ENCODE measurements at places on chromosomes 16 and 17. TPM values are rescaled to one million over a fixed set of nuclear protein-coding genes. Genes with fewer than 3 reads are reported as not detected.

PPP1R27 gene
- polyA plus RNA-seq: not detected

SNAI3 gene
- polyA plus RNA-seq: 3.0 TPM

MEIOC gene
- not detected for polyA plus RNA-seq

CTRB1 gene
- 16.8 TPM for polyA plus RNA-seq

ICAM2 gene
- 6.0 TPM for polyA plus RNA-seq

NPIPB2 gene
- 2.3 TPM for polyA plus RNA-seq

PRR29 gene
- 0.60 TPM for polyA plus RNA-seq

KRT39 gene
- polyA plus RNA-seq: not detected

CALB2 gene
- polyA plus RNA-seq: not detected

AANAT gene
- 0.12 TPM for polyA plus RNA-seq

DVL2 gene
- 30.7 TPM for polyA plus RNA-seq

GDPD1 gene
- 1.9 TPM for polyA plus RNA-seq

- H3K27me3 ChIP-seq: no peaks in the 10 kb centered on the region
- H3K4me3 ChIP-seq: no peak overlapping the region
- no peak for DNase-seq
- H3K36me3 ChIP-seq: no peaks in the 10 kb centered on the region
- no peaks in the 10 kb centered on the region for H3K4me1 ChIP-seq
Observed at GRCh38 chr17:69236464-69236863, 7.8 kb upstream of the ABCA10 start.

- no peak for DNase-seq
- no peaks in the 10 kb centered on the region for H3K36me3 ChIP-seq
- H3K27me3 ChIP-seq: peaks cover 19% of the 10 kb centered on the region
- H3K4me3 ChIP-seq: no peak overlapping the region
Observed at GRCh38 chr16:56679818-56680217, 2.5 kb upstream of the MT1X start.

- DNase-seq: peak; percentile 7
- H3K27me3 ChIP-seq: no peaks in the 10 kb centered on the region
- no peak overlapping the region for H3K27ac ChIP-seq
- H3K36me3 ChIP-seq: no peaks in the 10 kb centered on the region
- H3K4me3 ChIP-seq: no peak overlapping the region
Observed at GRCh38 chr16:10850478-10850850, 26.5 kb upstream of the CIITA start.

GRCh38 chr17:49496867-49497147 lies 1.7 kb downstream of the NGFR start:
- no peaks in the 10 kb centered on the region for H3K36me3 ChIP-seq
- DNase-seq: no peak
- H3K27me3 ChIP-seq: peaks cover 26% of the 10 kb centered on the region

DNA sequence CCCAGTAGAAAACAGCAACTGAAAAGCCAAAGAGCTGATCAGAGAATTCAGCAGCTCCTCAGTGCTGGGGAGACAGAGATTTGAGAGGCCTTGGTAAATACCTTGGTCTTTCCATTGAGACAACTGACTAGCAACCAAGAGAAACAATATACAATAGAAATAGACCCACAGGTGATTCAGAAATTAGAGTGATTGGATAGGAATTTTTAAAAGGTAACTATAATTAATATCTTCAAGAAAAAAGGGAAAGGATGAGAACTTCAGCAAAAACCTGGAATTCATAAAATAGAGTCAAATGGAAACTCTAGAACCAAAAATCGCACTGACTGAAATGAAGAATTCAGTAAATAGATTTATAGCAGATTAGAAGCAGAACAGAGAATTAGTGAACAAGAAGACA lies 32.5 kb upstream of the ITGAX start:
- no peaks in the 10 kb centered on the region for H3K36me3 ChIP-seq
- H3K27me3 ChIP-seq: no peaks in the 10 kb centered on the region
- no peak overlapping the region for H3K27ac ChIP-seq
- no peak for DNase-seq
- no peaks in the 10 kb centered on the region for H3K4me1 ChIP-seq
- no peak overlapping the region for H3K4me3 ChIP-seq

DNA sequence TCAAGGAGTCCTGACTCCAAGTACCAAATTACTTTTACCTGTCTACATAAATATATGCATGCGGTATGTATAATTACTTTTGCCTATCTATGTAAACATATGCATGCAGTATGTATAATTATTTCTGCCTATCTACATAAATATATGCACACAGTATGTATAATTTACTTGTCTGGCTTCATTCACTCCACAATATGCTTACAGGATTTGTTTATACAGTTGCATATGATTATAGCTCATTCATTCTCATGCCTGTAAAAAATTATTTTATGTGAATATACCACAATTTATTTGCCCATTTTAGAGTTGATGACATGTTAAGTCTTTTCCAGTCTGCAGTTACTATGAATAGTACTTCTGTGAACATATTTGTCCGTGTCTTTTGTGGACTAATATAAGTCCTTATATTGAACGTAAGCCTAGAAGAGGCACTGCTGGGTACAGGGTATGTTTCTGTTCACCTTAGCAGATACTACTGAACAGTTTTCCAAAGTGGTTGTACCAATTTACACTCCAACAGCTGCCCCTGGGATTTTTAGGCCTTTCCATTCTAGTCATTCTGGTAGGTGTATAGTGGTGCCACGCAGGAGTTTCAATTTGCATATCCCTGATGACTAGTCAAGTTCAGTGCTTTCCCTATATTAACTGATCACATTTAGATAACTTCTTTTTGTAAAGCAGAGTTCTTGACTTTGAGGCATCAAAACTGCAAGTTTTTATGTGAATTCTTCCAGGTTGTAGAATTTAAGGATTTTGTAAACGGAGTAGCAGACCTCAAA lies 47.0 kb downstream of the MARVELD3 start:
- H3K4me3 ChIP-seq: no peak overlapping the region
- no peaks in the 10 kb centered on the region for H3K4me1 ChIP-seq
- H3K36me3 ChIP-seq: peaks cover 85% of the 10 kb centered on the region
- H3K27ac ChIP-seq: no peak overlapping the region
- no peak for DNase-seq
- H3K27me3 ChIP-seq: no peaks in the 10 kb centered on the region

DNA sequence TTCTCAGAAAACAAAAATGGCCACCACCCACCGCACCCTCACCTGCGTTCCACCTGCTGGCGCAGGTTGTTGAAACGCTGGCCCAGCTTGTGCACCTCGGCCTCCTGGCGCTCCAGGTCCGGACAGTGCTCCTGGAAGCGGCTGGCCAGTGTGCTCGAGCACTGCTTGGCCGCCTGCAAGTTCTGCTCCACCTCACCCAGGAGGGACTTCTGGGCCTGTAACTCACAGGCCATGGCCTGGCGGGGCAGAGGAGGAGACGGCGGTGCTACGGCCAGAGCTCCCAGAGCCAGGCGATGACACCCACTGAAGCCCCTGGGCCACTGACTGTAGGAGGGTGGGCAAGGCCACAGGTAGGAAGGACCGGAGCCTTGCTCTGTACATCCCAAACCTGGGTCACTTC lies 43.4 kb downstream of the UBN1 start:
- peaks cover 13% of the 10 kb centered on the region for H3K36me3 ChIP-seq
- DNase-seq: no peak
- no peak overlapping the region for H3K27ac ChIP-seq

DNA sequence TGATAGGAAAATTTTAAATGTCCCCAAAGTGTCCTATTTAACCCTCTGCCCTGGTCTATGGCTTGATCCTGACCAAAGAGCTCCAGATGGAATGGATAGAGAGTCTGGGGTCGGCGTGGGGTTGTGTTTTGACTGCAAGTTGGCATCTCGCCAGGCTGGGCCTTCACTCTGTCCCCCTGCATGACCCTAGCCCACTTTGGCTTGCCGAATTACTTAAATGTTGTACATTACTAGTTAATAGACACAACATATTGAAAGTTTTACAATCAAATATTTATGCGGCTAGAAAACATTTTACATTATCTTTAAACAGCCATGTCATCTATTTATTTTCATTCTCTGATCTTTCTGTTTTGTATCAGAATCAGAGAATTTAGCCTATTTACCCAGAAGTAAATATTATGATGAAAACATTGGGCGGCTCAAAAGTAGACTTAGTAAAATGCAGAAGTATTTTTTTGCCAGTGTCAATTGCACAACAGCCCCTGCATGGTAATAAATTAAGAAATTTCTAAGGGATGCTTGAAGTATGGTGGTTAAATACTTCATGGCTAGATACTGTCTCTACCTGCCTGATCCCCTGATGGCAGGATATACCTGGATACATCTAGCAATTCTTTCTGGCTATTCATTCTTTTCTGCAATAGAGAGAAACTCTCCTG lies 18.8 kb upstream of the MYOCD start:
- no peak for DNase-seq
- no peaks in the 10 kb centered on the region for H3K4me1 ChIP-seq
- no peaks in the 10 kb centered on the region for H3K27me3 ChIP-seq
- H3K27ac ChIP-seq: no peak overlapping the region

DNA sequence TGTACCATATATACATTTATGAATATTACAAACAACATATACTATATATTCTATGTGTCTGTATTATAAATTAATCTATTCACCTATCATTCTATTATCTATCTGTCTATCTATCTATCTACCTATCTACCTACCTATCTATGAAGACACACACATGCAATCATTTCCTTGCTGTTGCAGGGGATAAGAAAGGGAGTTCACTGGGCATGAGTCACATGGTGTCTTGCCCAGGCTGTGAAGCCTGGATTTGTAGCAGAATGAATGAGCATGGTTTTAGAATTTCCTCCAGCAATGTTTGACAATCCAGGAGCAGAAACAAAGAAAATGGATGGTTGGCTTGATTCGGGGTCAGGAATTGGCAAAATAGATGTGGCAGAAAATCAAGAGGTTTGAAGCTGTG lies 23.2 kb upstream of the FAM20A start:
- H3K27ac ChIP-seq: no peak overlapping the region
- no peak for DNase-seq
- no peaks in the 10 kb centered on the region for H3K27me3 ChIP-seq
- H3K4me3 ChIP-seq: no peak overlapping the region

- no peak overlapping the region for H3K27ac ChIP-seq
- H3K27me3 ChIP-seq: no peaks in the 10 kb centered on the region
- H3K4me3 ChIP-seq: no peak overlapping the region
- DNase-seq: no peak
Observed at GRCh38 chr16:65919986-65920376, 446.5 kb upstream of the CDH5 start.

- DNase-seq: no peak
- no peaks in the 10 kb centered on the region for H3K36me3 ChIP-seq
- no peak overlapping the region for H3K27ac ChIP-seq
- no peak overlapping the region for H3K4me3 ChIP-seq
Observed at GRCh38 chr16:81938326-81939163, 72.7 kb downstream of the SDR42E1 start.

- H3K4me3 ChIP-seq: no peak overlapping the region
- peaks cover 8% of the 10 kb centered on the region for H3K4me1 ChIP-seq
- H3K27ac ChIP-seq: no peak overlapping the region
- H3K27me3 ChIP-seq: no peaks in the 10 kb centered on the region
Observed at GRCh38 chr16:78001451-78002025, 20.8 kb upstream of the CLEC3A start.

GRCh38 chr17:50426814-50427787 lies 1.1 kb downstream of the ACSF2 start:
- peak overlapping the region; percentile 64 for H3K4me3 ChIP-seq
- H3K27me3 ChIP-seq: no peaks in the 10 kb centered on the region
- H3K27ac ChIP-seq: peak overlapping the region; percentile 80
- no peaks in the 10 kb centered on the region for H3K36me3 ChIP-seq
- peaks cover 22% of the 10 kb centered on the region for H3K4me1 ChIP-seq

DNA sequence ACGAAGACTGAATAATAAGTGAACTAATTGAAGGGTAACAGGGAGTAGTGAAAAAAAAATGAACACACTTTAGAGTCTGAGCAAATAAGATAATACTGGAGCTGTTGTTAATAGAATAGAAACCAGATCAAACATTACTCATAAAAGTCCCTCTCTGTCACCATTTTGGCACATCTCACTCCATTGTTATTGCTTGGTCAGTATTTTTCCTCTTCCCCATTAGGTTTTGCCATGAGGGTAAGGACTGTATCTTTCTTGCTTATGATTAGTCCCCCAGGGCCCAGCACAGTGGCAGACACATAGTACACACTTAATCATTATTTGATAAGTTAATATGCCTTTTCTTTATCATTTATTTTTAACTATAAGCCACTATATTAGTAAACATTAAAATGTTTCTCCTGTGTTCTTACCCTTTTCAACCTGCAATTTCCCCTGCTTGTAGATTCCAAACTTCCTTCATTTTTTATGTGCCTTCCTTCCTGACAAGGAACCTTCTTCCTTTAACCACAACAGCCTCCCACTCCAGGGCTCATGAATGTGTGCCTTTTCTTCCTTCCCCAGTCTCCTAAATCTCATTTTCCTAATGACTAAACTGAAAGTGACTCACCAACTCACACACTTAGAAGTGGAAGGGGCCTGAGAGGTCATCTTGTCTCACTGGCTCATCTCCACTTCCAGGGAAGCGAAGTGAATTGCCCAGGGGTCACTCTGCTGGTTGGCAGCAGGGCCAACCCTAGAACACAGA lies 88.2 kb upstream of the HAS3 start:
- no peaks in the 10 kb centered on the region for H3K36me3 ChIP-seq
- no peak overlapping the region for H3K27ac ChIP-seq
- no peaks in the 10 kb centered on the region for H3K4me1 ChIP-seq
- H3K4me3 ChIP-seq: no peak overlapping the region
- H3K27me3 ChIP-seq: no peaks in the 10 kb centered on the region

GRCh38 chr16:79998143-79998542 lies 397.6 kb upstream of the MAF start:
- H3K4me1 ChIP-seq: no peaks in the 10 kb centered on the region
- no peak overlapping the region for H3K27ac ChIP-seq
- no peaks in the 10 kb centered on the region for H3K27me3 ChIP-seq
- DNase-seq: no peak

GRCh38 chr16:89129378-89129777 lies 35.7 kb downstream of the ACSF3 start:
- H3K27ac ChIP-seq: no peak overlapping the region
- no peaks in the 10 kb centered on the region for H3K27me3 ChIP-seq
- peaks cover 9% of the 10 kb centered on the region for H3K36me3 ChIP-seq
- no peak for DNase-seq
- H3K4me3 ChIP-seq: no peak overlapping the region
- H3K4me1 ChIP-seq: no peaks in the 10 kb centered on the region

DNA sequence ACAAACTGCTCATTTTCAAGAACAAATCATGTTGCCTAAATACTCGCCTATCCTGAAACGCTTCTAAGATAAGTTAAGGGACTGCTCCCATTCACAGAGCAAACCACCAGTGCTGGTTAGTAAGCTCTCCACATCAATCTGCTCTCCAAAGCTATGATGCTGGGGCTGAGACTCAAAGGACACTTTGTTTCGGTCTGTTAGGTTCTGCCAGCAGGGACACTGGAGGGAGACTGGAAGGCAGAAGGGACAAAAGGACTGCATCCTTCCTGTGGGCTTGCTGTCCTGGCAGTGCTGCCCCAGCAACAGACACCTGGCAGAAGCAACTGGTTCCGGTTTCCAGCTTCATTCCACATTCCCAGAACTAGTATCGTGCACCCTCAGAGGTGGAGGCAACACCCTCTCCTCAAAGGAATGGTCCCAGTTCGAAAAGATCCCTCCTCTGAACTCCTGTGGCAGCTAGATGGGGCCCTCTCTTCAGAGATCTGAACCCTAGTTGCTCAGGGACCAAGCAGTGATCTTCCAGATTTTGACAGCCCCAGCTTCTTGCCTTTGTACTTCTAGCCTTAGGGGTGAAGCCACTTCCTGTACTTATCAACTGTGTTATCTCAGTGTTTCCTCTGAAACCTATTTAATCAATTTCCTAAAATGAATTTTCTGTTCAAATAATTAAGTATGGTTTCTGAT lies 73.4 kb upstream of the GSG1L start:
- H3K27me3 ChIP-seq: no peaks in the 10 kb centered on the region
- H3K4me3 ChIP-seq: no peak overlapping the region
- peaks cover 8% of the 10 kb centered on the region for H3K4me1 ChIP-seq

Data from sigmoid colon (tissue), 7 donors.